ENCODE measurements at places on chromosomes 11 and 22. TPM values are rescaled to one million over a fixed set of nuclear protein-coding genes. Genes with fewer than 3 reads are reported as not detected.

DNA sequence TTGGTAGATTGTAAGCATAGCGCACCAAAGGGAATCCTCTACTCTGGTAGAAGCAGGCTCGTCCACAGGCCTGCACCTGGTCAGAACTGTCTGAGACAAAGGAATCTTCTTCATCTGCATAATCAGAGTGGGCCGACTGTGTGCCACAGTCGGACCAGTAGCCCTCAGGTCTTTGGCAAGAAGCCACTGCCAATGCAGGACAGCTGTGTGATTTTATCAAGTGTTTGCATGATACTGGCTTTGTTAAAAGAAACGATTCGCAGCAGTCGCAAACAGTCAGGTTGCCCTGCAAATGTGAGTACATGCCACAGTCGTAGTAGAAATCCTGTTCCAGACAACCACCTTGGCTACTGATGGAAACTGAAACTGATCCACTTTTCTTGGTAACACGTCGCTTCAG is 4.9 kb upstream of the CCDC34 start:
- no peak for DNase-seq

- no peak for DNase-seq
Measured at GRCh38 chr11:17026487-17027082, 12.4 kb upstream of the PLEKHA7 start.

DNA sequence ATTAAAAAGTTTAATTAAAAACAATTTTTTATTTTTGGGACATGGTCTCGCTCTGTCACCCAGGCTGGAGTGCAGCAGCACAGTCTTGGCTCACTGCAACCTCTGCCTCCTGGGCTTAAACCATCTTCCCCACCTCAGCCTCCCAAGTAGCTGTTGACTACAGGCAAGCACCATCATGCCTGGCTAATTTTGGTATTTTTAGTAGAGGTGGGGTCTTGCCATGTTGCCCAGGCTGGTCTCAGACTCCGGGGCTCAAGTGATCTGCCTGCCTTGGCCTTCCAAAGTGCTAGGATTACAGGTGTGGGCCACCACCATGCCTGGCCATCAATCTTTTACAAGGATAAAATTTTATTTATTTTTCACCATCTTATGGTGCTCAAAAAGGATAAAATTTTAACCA is 43.3 kb upstream of the PHOX2A start:
- no peak for DNase-seq

GRCh38 chr22:33409079-33409478 is 350.9 kb upstream of the SYN3 start:
- DNase-seq: no peak

GRCh38 chr11:17378655-17379054 is 9.8 kb downstream of the KCNJ11 start:
- DNase-seq: no peak

GRCh38 chr11:47879259-47880158 is 31.4 kb upstream of the NUP160 start:
- no peak for DNase-seq

SLC22A8 gene
- not detected for total RNA-seq

MYOD1 gene
- not detected for total RNA-seq

GRCh38 chr11:5524756-5525155 is 8.3 kb upstream of the UBQLNL start:
- no peak for DNase-seq

DNA sequence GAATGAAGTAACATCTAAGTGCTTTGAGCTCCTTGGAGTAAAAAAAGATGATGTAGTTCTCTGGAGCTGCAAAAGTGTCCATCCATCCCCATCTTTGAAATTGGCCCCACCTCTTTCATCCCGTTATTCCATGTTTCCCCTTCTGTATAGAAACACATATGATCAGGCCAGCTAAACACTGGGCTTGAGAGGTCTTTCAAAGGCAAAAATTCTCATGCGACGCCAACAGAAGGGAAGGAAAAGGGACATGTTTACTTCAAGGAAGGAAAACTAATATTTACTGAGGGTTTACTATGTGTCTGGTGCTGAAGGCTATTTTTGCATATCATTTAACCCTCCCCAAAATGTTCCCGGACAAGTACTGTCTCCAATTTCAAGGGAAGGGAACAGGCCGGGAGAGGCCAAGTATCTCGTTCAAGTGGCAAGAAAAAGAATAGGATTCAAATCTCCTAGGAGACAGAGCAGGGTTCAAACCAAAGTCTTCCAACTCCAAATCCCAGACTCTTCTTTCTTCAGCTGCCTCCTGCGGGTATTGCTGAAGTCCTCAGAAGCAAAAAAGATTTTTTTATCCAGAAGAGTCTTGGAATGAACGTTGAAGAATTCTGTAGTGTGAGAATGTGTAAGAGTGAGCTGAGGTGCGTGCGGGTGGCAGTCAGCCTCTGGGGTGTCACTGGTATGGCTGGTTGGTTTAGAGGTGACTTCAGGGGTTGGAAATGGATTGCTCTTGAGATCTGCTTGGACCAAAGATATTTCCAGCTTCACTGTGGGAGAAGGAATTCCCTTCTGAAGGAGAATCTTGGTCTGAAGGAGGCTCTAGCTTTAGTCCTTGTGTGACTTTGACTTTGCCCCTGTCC is 10.1 kb downstream of the TECTA start:
- no peak for DNase-seq

DNA sequence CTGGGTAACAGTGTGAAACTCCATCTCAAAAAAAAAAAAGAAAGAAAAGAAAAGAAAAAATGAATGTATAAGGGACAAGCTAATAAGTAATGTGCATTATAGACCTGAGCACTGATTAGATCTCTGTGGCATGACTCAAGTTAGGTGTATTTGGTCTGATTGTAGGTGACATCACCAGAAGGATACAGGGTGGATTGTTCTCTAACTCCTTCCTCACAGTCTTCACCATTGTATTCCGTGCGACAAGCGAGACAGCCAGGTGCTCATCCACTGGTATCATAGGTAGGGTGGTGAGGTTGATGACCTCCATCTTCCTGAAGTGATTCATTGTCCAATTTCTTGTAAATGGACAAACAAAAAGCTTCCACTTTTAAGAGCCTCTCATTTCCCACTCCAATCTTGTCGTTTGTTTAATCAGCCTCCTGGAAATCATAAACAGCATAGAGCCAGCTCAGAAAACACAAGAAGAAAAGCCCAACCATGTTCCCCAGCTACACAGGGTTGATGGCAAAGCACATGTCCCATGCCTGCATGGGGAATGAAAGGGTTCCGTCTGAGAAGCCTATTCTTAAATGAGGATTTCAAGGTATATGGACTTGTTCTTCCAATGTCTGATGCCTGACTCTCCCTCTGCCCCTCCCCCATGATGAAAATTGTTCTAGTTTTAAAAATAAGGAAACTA is 6.2 kb downstream of the FAM227A start:
- DNase-seq: no peak

DNA sequence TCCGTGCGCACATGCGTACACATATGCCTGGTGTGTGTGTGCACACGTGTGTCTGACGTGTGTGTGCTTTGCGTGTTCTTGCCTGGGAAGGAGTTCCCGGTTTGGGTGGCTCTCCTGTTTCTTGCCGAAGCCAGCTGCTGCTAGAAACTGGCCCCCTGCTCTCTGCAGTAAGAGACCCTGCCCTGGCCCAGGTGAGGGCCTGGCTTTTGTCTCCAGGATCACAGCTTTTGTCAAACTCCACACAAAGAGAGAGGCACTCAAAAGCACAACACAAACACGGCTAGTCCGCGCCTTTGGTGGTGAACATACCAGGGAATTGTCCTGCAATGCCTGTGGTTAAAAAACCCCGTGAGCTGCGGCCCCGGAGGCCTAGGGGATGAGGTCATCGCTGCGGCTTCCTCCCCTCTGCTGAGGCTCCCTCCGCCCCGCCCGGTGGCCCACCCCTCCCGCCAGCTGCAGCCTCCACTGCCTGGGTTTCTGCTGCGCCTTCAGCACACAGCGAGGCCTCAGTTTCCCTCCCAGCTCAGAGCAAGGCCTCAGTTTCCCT is 88.9 kb downstream of the KCNQ1 start:
- peak; percentile 95 for DNase-seq

GGT5 gene
- total RNA-seq: not detected

FDX1 gene
- 10.9 TPM for total RNA-seq

DNA sequence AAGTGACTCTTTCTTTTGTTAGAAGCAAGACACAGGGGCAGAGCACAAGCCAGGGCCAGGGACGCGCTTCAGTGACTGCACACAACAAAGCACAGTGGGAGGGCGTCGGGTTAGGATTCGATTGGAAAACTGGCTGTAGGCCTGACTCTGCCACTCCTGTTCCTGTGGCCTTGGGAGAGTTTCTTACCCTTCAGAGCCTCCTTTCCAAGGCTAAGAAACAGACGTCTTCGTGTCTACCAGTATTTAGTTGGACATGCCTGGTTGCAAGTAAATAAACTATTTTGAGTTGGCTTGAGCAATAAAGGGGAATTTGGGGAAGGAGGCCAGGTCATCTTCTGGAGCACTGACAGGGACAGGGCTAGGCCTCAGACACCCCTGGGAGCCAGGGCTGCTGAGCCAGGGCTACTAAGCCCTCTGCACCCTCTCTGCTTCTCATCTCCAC is 549.1 kb downstream of the INSC start:
- DNase-seq: peak; percentile 57

SCUBE1 gene
- 1.4 TPM for total RNA-seq

GRCh38 chr11:2107521-2107920 is 31.7 kb downstream of the IGF2 start:
- no peak for DNase-seq

DNA sequence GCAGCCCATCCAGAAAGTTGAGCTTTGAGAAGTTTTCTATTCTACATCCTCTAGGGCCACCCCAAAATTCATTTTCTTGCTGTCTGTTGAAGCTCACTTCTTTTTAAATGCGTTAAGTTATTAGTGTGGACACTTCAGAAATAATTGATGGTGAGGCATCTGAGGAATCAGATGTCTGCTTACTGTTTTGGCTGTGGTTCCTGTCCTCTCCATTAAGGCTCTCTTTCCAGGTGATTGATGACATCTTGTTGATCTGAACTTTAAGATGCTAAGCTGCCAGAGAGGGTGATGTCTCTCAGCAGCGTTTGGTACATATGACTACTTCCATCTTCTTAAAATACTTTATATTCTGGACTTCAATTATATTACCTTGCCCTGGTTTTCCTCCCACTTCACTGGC is 45.2 kb downstream of the FAT3 start:
- no peak for DNase-seq

DNA sequence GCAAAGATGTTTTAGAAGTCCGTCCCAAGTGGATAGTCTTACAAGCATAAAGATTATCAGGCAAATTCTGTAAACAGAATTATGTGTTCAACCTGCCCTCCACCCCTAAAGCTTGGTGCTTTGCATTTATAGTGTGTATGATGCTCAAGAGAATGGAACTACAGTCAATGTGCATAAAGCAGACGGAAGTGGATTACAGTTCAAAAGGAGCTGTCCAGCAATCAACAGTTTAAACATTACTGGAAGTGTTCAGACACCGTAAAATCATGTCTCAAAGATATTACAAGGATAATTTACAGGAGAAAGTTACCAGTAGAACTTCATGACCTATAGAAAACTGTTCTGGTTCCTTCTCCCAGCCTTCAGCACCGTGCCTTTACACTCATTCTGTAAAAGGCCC is 1.0 kb downstream of the RIC3 start:
- DNase-seq: no peak

- no peak for DNase-seq
Measured at GRCh38 chr11:71988050-71988449, 10.7 kb upstream of the IL18BP start.

- DNase-seq: no peak
Measured at GRCh38 chr11:116935089-116935488, 97.7 kb upstream of the APOA1 start.

DNA sequence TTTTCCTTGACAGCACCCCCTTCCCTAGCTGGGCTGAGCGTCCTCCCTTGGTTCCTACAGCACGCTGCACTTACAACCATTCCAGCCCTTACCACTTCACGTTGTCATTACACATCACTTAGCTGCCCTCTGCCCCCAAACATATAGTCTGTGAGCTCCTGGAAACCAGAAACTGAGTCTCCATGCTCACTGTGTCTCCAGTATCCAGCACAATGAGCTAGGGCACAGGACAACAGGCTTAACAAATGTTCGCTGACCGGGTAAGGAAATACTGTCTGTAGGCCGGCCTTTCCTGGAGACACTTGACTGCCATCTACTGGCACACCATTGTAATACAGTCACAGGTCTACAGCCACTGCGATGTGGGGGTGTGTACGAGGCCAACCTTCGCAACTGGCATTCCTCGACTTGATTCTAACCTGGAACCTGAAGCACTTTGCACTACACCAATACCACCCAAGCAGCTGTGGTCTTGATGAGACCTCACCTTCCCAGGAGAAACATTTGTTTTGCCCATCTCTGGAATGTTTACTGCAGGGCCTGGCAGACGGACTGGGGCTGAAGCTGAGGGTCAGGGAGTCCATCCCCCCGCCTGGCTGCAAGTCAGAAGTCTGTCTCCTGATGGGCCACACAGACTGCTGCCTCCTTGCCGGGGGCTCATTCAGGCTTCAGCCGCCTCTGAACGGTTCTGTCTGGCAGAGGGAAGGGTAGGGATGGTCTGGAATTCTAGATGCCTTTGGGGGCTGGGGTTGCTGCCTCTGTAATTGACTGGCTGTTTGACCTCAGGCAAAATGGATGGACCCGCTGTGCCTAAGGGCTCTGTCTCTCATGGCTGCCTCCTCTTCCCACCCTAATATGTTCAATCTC is 72.0 kb downstream of the SYN3 start:
- peak; percentile 81 for DNase-seq

DNA sequence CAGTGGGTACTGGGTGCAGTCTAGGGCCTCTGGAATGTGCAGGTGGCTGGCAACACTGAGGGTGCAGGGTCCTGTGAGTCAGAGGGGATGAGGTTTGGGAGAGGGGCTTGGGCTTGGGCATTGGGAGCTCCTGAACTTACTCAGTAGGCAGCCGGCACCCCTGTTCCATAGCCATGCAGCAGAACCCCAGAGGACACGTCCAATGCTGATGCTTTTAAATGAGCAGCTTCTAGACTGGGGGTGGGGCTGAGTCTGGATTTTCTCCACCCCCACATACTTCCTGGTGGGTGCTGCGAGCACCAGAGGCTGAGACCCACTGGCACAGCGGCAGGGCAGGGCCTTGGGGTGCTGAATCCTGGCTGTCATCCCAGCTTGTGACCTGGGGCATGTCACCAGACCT is 71.4 kb downstream of the ARHGAP8 start:
- DNase-seq: no peak

DNA sequence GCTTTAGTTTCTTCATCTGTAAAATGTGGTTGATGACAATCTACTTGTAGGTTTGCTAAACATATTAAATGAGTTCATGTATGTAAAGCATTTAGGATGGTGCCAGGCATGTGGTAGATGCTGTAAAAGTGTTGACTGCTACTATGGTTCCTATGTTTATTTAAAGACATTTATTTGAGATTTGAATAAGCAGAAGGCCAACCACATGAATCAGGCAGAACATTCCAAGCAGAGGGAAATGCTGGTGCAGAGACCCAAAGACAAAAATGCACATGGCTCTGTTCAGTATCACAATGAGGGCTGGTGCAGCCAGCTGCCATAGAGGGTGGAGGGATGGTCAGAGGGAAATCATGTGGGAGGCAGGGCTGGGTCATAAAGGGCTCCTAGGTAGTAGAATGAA is 156.2 kb upstream of the PDGFD start:
- DNase-seq: no peak

- DNase-seq: no peak
Measured at GRCh38 chr11:118533769-118534729, 3.1 kb downstream of the TMEM25 start.

- peak; percentile 33 for DNase-seq
Measured at GRCh38 chr11:119888119-119888518, 159.1 kb upstream of the NECTIN1 start.
